ENCODE measurements at places on chromosomes 5 and 9.
A peak's percentile ranks its signal among the peaks of the same experiment; 100 is the strongest.

GRCh38 chr5:31407921-31408693, 123.8 kb downstream of the DROSHA start:
- DNase-seq = no peak

DNA sequence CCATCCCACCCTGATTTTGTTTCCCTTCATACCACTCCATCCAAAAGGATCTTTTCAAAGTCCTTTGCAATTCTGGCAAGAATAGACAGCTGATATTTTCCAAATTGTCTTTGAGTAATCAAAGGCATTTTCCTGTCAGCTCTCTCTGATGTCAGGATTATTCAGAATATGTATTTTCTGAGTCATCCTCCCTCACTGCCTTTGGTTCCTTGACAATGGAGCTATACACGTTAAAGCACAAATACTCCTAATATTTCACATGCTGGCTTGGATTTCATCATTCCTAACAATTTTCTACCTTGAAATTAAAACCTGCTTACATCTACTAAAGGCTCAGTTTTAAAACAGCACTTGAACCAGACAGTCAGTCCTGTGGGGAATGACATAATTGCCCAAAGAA, 379.4 kb downstream of the GADD45G start:
- DNase-seq = no peak

- no peak for DNase-seq
These were observed 416.0 kb upstream of the IRX2 start for GRCh38 chr5:3167473-3167872.

GRCh38 chr9:108562176-108562575, 293.6 kb downstream of the ACTL7B start:
- no peak for DNase-seq

GRCh38 chr5:120923026-120923425, 458.9 kb downstream of the PRR16 start:
- no peak for DNase-seq

DNA sequence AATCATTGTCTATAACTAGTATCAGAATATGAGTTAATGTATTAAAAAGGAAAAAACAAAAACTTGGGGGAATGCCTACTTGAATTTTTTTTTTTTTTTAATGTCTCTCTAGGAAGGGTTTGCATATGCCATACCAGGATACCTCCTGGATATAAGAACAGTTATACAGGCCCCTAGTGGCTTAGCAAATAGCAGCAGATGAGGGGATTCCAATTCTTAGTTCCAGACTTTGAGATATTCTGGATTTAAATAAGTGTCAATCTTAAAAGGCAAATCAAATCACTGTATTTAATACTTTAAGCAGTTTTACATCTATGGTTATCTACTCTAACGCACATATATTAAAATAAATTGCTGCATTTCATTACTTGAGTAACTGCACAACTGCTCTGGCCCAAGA, 1055.5 kb upstream of the DMAC1 start:
- no peak for DNase-seq

GRCh38 chr5:138833080-138833479, 42.1 kb downstream of the LRRTM2 start:
- DNase-seq = no peak

- DNase-seq = peak; percentile 91
These were observed at the start of gene SETD9 for GRCh38 chr5:56909294-56910209. TSS of gene SETD9 (plus strand) at chr5:56909596. CDS start at chr5:56909646, 50 bp downstream.

DNA sequence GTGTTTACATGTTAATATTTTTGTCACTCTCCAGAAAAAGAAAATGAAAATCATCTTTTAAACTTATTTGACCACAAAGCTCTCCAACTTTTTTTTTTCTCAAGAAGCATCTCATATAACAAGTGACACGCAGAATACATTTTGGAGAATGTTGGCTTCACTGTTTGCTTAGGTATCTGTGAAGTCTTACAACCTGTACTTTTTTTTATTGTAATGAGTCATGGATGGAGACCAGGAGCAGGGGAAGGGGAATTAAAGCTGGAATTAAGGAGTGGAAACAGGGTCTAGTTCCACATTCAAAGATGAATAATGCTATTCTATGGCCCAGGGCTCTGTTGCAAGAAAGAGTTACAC, 211.9 kb downstream of the MAN2A1 start:
- no peak for DNase-seq

- no peak for DNase-seq
These were observed 79.3 kb downstream of the STARD4 start for GRCh38 chr5:111432883-111433536.

GRCh38 chr9:95788021-95788420, 87.5 kb upstream of the ERCC6L2 start:
- DNase-seq = no peak

GRCh38 chr9:115790520-115790919, 363.1 kb upstream of the PAPPA start:
- no peak for DNase-seq

DNA sequence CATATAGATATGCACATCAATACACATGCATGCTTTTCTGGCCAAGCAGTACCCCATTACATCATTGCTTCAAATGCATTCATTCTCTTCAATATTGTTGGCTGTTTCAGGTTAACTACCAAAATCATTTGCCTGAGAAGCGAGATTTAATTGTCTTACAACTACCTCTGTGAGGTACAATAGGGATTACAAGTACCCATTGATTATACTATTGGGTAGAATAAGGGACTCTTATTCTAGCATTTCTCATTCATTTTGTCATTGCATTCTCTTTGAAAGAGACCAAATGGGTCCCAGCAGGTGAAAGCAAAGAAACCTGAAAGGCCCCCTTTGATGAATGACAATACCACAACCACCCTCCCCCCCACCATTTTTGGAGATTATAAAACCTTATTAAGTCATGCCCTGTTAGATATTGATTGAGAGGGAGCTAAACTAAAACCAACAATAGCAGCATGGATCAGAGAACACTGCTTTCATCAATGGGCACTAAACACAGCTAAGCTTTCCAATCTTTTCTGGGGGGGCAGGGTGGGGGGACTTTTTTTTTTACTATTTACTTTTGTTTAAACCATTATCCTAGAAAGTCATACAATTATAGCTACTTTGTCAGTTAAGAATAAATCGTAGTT, 375.0 kb upstream of the CCNH start:
- DNase-seq = no peak

- no peak for DNase-seq
These were observed 67.5 kb upstream of the S1PR3 start for GRCh38 chr9:88923653-88924288.

DNA sequence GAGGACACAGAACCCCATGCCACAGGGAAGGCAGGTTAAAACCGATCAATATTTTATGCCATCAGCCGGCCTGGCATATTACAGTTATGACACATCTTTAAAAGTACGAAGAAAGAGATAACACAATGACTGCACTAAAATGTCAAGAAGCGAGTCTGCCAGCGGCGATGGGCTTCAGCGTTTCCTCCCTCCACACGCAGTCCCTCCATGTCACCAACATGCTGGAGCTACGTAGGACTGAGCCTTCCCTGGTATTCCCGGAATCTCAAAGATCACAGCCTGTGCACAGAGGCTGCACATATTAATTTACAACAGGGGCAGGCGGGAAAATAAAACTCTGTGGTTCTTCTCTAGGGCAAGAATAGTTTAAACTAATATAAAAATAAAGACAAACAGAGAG, 257.7 kb downstream of the IRX1 start:
- DNase-seq = no peak

- no peak for DNase-seq
These were observed 55.9 kb upstream of the IL12B start for GRCh38 chr5:159386028-159386711.

- DNase-seq = no peak
These were observed 24.4 kb upstream of the GRPEL2 start for GRCh38 chr5:149320791-149321330.

DNA sequence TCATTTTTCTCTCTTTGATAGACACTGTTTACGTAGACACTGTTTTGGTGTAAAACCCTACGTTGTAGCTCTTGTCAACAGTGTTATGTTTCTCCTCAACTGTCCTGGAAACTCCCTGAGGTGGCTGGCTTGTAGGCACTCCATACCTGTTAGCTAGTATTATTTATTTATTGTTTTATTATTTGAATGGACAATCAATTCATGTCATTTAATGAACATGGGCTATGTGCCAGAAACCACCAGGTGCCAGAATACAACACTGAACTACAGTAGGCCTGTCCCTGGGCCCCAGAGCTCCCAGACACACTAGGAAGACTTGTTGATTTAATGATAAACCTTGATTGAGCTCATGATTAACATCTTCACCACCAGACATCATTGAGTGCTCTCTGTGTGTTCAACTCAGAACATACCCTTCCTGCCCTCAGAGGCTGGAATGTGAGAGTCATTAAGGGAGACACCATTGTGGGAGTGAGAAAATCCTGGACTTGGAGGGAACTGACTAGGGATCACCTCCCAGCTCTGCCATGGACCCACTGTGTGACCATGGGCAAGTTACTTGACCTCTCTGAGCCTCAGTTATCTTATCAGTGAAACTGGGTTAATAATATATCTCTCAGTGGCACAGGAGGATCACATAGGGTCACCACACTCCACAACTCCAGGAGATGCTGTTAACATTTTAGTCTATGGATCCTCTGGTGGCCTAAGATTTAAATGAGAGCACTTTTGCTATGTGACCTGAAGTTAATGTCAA, 19.2 kb downstream of the IRF1 start:
- no peak for DNase-seq

DNA sequence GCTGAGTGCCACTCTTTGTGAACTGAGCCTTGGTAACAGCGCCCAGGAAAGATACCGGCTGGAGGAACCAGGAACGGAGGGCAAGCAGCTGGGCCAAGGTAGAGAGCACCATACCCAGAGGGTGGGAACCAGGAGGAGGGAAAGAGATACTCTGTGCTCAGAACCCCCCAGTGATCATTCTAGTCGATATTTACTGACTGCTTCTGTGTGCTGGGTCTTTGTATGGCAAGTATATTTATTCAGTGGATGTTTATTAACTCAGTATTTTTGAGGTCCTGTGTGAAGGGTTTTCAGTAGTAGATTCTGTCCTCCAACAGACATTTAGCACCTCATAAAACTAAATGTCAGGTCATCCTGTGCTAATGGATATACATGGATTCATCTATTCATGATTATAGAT, 62.3 kb upstream of the RARS1 start:
- no peak for DNase-seq

DNA sequence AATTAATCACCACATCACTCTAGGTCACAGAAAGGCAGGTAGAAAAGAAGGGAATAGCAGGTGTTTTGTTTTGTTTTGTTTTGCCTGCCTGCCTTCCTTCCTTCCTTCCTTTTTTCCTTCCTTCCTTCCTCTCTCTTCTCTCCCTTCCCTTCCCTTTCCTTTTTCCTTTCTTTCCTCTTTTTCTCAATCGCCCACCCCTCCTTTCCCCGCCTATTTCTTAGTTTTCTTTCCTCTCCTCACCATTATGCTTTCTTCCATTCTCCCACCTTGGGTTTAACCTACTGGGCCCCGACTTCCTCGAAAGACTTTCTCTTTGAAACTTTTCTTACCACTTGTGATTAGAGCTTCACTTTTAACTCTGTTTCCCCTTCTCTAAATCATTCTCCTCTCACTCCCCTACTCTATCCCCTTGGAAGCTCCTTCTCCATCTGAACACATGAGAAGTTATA, 231.3 kb upstream of the CD180 start:
- no peak for DNase-seq

- no peak for DNase-seq
These were observed 104.3 kb upstream of the PCSK1 start for GRCh38 chr5:96537386-96537785.

- DNase-seq = no peak
These were observed 496.4 kb downstream of the PRR16 start for GRCh38 chr5:120960510-120960909.

- DNase-seq = no peak
These were observed 30.6 kb upstream of the TTC1 start for GRCh38 chr5:159978358-159978757.

- no peak for DNase-seq
These were observed 33.1 kb downstream of the APTX start for GRCh38 chr9:32968101-32969011.

DNA sequence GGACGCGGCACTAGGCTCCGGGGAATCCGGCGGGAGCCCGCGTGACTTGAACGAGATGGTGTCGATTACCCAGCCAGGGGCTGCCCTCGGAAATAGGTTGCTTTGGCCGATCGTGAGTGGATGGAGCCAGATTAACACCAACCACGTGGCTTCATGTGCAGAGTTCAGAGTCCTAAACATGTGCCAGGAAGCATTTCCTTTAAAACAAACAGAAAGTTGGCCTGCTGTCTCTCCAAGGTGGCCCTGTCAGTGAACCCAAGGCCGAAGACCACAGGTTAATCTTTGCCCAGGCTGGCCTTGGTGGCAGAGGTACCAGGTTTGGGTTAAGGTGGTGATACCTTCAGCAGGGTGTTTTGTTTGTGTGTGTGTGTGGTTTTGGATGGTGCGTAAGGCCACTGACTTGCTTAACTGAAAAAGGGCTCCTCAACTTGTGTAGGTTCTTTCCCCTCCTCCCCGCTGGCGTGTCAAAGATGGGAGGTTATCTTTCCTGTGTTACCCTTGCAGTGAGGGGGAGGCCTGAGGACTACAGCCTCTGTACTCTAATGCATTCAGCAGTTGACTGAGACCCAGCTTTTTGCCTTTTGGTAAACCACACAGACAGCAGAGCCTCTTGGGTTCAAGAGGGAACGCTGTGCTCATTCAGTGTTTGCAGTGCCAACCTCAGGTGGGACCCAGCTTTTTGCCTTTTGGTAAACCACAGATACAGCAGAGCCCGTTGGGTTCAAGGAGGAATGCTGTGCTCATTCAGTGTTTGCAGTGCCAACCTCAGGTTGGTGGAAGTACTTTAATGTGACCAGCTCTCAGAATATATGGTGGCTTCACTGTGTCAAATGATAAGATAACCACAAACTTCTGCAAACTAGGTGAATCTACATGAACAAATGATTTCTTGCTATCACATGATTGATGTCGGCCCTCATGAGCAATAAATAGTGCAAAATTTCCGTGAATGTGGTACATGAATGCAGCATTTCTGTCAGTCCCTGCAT, 1.4 kb downstream of the IQGAP2 start:
- DNase-seq = peak; percentile 2

DNA sequence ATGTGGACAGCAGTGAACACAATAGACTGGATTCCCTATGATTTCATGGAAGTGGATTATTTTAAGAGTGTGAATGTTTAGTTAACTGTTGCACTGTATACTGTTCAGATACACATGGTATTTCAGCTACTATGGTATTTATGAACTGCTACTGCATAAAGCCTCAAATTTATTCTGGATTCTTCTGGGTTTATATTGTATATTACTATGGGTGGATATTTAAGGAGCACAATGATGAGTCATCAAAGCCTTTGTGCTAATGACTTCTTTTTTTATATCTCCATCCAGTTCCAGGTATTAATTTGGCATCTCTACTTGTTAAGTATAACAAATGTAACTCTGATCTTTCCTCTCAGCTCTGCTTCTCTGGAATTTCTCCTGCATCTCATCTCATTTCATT, 6.8 kb downstream of the KDM4C start:
- no peak for DNase-seq

- DNase-seq = no peak
These were observed 831.8 kb downstream of the TAF11L14 start for GRCh38 chr5:18465833-18466681.
